ENCODE measurements at places on chromosomes 11 and 22.
A peak's percentile ranks its signal among the peaks of the same experiment; 100 is the strongest.

DNA sequence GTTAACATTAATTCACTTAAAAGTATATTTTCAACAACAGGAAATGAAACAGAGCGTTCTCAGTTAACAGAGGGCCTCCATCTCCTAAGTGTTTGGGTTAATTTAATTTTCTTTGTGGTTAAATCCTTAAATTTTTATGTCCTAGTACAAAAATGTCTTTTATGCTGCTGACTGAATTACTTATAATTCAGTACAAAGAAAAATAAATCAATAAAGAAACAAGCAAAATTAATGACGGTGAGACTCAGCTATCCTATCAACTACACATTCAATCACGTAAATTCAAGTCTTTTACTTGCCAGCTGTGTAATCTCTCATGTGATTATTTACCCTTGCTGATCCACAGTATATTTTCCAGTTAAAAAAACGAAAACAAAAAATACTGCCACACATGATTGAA, 81.4 kb downstream of the BBOX1 start:
- DNase-seq: no peak

DNA sequence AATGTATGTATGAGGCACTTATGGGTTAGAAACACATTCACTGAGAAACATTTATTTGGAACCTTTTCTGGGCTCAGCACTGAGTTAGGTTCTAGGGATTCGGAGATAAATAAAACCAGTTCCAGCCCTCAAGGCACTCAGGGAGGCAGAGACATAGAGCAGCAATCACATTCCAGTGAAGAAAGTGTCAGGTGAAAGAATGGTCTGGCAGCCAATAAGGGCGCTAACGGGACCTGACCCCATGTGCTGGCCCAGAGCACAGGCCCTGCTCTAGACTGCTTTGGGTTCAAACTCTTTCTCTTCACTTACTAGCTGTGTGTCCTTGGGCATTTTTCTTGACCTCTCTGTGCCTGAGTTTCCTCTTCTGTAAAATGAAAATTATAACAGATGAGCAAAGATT, 146.0 kb upstream of the SYT13 start:
- no peak for DNase-seq

GRCh38 chr11:78190871-78191538, 2.3 kb downstream of the USP35 start:
- no peak for DNase-seq

GRCh38 chr22:33707581-33707980, 212.7 kb downstream of the LARGE1 start:
- no peak for DNase-seq

GRCh38 chr22:46256358-46256958, 6.4 kb upstream of the CDPF1 start:
- DNase-seq: no peak

DNA sequence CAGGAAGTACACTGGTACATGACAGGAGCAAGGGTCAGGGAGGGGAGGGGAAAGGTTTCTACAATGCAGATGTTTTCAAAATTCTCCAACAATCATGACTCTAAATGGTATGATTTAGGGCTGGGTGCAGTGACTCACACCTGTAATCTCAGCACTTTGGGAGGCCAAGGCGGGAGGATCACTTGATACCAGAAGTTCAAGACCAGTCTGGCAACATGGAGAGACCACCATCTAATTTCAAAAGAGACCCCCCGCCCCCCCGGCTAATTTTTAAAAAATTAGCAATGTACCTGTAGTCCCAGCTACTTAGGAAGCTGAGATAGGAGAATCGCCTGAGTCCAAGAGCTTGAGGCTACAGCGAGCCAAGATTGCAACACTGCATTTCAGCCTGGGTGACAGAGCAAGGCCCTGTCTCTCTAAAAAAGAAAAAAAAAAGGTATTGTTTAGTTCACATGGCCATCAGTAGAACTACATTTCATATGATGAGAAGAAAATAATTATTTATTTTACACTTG, 15.9 kb upstream of the OLFML1 start:
- no peak for DNase-seq

- DNase-seq: no peak
Measured at GRCh38 chr11:86418917-86419316, 44.2 kb downstream of the CCDC81 start.

DNA sequence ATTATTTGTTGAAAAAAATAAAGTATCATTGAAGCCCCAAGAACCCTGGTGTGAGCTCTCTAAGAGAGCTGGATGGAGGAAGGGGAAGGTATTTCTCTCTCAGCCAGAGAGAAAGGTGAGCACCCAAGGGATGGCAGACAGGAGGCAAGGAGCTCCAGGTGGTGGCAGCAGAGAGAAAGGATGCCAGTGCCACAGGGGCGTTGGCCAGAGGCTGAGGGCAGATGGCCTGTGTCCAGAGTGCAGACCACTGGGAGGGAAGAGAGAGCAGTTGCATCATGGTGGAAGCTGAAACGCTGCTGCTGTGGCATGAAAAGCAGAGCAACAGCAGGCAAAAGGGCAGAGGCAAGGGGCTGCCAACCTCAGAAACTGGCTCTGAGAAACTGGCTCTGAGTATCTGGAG, 8.5 kb downstream of the SPON1 start:
- DNase-seq: no peak

GRCh38 chr11:128726458-128727139, 32.7 kb downstream of the FLI1 start:
- peak; percentile 87 for DNase-seq

GRCh38 chr11:57904376-57904775, 119.3 kb upstream of the OR9Q1 start:
- no peak for DNase-seq

GRCh38 chr11:69483691-69484426, 2.4 kb downstream of the LINC01488 start:
- DNase-seq: no peak

- DNase-seq: no peak
Measured at GRCh38 chr11:105524286-105524685, 85.6 kb upstream of the GRIA4 start.

DNA sequence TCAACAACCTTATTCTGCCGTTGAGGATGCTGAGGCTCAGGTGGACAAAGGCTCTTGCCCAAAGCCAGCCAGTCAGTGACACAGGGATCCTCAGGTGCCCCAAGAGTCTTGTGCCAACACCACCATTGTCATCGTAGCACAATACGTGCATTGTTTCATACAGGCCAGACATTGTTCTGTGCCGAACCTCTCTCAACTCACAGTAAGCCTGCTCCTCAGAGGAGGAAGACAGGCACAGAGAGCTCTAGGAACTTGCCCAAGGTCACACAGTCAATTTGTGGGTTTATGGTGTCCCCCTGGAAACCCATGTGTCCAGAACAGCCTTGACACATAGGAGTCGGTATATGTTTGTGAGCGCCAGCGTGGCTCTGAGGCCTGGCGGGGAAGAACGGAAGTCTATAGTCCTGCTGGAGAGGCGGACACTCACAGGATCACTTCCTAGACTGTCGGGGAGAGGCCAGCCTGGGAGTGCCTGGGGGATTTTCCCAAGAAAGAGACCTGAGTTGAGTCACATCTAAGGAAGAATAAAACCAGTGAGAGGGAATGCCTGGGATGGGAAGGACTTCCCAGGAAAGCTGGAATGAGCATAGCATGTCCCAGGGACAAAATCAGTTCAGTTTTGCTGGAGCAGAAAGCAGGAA, 20.2 kb downstream of the LIF start:
- DNase-seq: no peak

DNA sequence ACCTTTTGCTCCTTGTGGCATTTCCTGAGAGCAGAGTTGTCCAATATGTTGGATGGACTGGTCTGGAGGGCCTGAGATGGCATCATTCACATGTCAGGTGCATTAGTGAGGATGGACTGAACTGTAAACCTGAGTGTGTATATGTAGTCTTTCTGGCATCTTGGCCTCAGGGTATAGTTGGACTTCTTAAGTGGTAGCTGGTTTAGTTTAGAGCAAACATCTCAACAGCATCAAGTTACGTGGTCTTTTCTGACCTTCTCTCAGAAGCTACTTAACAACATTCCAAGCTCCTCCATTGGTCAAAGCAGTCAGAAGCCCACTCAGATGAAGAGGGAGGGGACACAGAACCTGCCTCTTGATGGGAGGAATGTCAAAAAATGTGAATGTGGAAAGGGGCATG, 829.9 kb downstream of the METTL15 start:
- no peak for DNase-seq

- no peak for DNase-seq
Measured at GRCh38 chr22:31604746-31605705, 57.0 kb downstream of the PISD start.

- DNase-seq: no peak
Measured at GRCh38 chr11:68015467-68015866, 5.3 kb downstream of the ALDH3B1 start.

- no peak for DNase-seq
Measured at GRCh38 chr11:363948-364761, 5.1 kb upstream of the B4GALNT4 start.

GRCh38 chr22:31206896-31207687, 5.0 kb upstream of the LIMK2 start:
- DNase-seq: no peak

DNA sequence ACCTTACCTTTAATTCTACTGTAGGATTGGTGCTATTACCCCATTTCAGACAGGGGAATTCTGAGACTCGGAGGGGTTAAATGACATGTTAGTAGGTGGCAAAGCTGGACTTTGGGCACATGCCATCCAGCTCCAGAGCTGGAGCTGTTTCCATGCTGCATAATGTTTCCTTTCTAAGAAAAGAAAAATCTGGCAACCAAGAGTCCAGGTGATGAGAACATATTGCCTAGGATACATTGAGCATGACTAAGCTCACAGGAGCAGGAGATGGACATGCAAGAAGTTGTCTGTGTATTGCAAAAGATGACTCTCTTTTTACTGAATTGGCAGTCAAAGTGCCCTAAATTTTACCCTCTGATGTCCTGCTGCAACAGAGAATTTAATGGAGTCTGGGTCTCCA, 150.8 kb upstream of the SYT13 start:
- DNase-seq: no peak

DNA sequence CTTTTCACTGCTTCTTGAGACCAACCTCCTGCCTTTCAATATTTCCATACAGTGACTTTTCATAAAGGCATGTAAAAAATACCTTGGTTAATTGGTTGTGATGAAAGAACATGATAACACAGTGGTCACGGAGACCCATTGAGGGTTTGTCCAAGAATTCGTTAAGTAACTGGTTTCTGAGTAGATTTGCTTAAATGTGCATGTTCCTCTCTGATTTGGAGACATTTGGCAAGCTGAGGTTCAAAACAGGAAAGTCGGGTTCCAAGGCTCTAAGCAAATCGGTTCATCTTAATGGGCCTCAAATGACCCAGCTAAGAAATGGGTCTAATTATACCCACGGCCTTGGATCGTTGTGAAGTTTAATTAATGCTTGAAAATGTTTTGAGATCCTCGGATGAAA, 36.9 kb upstream of the CCND1 start:
- no peak for DNase-seq

DNA sequence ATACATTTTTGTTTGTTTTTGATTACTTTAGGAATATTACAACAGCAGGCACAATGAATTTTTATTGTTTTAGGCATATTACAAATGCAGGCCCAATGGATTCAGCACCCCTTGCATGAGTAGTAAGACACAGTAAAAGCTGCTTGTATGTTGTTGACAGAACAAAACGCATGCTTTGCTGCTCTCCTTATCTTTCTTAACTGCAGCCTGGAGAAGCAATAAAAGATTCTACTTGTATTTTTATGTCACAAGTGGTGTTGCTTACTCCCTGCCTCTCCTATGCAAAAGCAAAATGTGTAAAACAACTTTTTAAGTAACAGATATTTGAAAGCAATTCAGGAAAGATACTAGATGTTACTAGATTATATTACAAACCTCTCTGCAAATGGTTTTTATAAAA, 73.9 kb downstream of the TRPC6 start:
- no peak for DNase-seq

DNA sequence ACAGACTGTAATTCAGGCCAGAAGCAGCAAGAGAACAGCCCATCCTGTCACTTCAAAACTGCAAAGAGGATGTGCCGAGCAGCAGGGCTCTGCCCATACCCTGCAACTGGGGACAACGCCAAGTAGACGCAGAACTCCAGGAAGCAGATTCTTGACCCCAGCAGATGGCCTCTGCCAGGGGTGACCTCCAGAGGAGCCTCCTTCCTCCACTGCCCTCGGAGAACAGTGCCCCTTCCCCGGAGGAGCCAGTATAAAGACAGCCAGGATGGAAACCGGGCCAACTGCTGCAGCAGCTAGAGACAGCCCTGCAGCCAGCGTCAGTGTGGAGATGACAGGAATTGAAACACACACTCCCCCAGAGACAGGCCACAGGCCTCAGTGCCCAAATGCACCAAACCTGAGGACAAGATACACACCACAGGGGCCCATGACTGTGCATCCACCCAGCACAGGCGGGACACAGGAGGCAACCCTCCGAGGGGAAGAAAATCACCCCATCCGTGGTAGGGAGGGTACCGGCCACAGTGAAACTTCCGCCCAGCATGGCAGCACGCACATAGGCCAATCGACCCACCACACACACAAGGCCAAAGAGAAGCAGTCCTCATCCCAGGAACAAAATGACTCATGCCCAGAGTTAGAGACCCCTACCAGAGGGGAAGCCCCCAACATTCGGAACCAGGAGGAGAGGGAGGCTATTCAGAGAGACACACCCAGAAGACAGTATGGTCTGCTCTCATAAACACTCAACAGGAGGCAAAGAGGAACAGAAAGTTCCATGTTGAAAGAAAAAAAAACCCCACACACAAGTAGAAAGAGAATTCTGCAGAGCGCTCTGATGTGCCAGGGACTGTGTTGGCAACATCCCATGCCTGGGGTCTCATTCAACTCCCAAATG, 5.6 kb downstream of the AHNAK start:
- peak; percentile 92 for DNase-seq

DNA sequence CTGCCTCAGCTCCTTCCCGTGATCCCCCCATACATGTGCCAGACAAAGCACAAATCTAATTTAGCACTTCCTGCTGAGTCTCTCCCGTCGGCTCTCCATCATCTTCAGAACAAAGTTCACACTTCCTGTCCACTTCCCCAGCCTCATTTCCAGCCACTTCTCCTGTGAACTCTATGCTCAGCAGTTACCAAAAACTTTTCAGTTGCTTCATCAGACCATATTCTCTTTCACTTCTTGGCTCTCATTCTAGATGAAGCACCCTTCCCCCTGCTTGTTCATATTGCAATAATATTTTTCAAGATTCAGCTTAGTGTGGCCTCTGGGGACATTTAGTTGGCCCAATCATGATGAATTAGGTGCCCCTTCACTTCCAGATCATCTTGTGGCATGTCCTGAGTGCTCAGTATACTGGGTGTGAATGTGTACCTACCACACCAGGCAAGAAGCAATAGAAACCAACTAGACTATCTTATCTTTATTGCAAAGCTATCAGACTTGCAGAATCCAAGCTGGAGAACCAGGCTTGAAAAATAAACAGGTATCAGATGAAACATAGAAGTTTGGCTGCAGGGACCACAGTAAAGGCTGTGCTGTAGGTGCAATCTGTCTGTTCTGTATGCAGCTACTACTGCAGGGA, 115.8 kb downstream of the NXPE2 start:
- no peak for DNase-seq

DNA sequence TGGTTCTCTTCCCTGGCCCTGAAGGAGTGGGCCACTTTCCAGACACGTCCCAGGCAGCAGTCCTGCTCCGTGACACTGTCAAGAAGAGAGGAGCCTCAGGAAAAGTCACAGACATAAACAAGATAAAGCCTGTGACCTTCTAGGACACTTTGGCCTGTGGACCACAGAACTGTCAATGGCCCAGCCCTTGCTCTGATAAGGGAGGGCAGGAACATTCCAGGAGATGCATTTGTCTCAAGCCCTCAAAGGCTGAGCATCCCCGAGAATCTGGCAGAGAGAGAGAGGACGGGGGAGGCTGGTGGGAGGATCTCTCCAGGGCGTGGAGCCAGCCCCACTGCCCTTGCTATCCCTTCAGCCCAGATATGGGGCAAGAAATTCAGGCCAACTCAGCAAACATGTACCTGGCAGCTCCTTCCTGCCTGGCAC, 476.4 kb downstream of the INSC start:
- DNase-seq: no peak
